Fibroblast of the aortic adventitia (primary cell): ENCODE measurements at places on chromosomes 2 and 18.

- no peak for DNase-seq
Measured at GRCh38 chr2:224133387-224133786, 94.3 kb upstream of the SERPINE2 start.

DNA sequence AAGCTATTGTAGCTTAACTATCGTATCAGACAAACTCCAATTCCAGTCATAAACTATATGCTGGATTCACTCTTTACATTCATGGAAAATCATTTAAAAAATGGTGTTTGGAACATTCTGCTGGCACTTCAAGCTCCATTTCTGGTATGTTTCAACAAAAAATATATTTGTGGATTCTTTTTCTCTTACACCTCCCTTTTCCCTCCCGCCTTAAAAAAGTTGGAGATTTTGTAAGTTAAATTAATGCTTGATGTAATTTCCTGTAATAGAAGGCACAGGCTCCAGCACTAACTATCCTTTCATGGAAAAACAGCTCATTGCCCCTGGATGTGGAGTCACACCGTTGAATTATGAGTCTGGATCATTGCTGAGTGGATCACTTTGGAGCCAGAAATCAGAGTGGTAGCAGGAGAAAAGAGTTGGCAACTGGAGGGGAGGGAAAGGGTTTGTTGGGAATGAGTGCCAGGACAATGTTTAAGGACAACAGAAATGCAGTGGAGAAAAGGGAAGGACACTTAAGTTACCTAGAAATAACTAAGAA lies 102.8 kb downstream of the ICOS start:
- no peak for DNase-seq

- DNase-seq: peak; percentile 50
Measured at GRCh38 chr2:33496150-33496549, 19.7 kb downstream of the RASGRP3 start.

DNA sequence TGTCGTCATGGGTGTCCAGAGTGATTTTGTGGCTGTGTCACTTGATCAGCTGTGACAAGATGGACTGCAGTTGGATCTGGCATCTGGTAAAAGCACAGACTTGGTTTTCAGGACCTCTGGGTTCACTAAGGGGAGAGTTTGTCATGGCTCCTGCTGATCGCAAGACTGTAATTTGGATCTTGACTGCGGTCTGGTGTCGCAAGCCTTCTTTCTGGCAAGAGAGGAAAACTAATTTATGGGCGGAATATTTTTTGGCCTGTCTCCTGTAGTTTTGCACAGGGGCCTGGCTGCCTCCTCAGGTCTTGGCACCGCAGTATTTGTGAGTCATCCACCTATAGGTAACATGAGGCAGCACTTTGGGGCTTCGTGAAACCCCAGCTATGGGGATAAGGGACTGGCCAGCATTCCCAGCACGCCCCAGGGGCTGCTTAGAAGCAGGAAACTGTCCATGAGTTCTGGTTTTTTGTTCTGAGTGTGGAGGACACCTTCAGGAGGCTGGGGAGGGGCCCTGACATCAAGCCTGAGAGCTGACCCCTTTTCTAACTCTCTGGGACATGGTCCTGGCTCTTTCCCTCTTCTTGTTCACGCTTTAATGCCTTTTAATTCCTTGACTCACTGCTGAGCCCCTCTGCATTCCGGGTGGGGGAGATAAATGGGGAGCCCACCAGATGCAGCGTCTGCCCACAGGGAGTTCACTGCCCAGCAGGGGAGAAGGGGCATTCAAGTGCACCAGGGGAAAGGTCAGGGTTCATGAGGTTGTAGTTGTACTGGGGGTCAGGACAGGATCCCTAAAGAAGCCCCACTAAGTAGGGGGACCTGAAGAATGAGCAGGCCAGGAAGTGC lies 12.2 kb downstream of the SH3BP4 start:
- DNase-seq: peak; percentile 92

GRCh38 chr2:3238951-3239841 lies 138.4 kb downstream of the EIPR1 start:
- DNase-seq: no peak

- DNase-seq: no peak
Measured at GRCh38 chr2:147449323-147449991, 395.4 kb upstream of the ACVR2A start.

GRCh38 chr2:28404086-28404485 lies 11.4 kb downstream of the FOSL2 start:
- no peak for DNase-seq

DNA sequence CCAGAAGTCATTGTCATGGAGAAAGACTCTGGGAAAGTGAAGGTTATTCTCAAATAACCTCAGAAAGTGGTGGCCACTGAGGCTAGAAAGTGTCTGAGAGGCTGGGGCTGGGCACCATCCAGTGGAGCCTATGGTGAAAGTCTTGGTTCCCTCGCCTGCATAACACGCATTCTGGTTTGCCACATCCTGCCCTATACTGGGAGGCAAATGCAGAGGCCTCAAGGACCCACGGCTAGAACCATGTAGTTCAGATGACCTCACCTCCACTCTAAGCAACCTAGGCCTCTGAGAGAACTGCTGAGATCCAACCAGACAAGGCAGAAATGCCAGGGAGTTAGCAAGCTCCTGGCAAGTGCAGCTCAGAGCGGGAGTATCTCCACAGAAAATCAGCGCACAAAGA lies 5.1 kb downstream of the ITGB6 start:
- no peak for DNase-seq

DNA sequence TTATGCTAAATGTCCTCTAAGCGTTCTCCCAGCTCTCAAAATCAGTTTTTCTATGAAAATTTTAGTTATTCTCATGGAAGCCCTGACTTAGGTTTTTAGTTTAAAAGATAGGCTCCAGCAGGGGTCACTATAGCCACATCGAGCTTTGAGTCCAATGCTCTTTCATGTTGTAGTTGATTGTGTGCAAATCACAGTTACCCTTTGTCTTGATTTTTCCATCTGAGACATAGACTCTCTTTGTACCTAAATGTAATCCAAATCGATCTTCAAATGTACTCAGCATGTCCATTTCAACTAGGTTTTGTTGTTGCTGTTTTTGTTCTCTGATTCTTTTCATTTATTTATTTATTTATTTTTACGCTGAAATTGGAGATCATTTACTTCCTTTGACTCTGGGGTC lies 26.4 kb upstream of the MSTN start:
- DNase-seq: peak; percentile 87

DNA sequence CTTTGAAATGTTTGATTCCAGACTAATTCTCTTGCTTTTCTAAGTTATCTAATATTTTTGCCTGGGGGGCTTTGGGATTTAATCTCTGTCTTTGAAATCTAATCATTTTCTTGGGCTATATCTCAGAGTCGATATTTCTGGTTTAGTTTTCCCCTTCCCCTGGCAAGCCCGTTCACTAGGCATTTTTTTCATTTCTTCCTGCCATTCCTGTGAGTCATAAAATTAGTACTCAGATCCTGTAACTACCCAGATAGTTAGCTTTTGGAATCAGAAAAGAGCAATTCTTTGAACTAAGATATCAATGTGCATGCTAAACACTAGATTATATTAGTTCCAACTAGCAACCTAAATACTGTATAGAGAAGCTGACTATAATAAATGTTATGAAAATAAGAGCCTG lies 29.4 kb upstream of the RNF149 start:
- peak; percentile 32 for DNase-seq

GRCh38 chr2:68809324-68810240 lies 61.6 kb downstream of the BMP10 start:
- DNase-seq: no peak

GRCh38 chr2:176653479-176654443 lies 384.5 kb downstream of the MTX2 start:
- peak; percentile 62 for DNase-seq

DNA sequence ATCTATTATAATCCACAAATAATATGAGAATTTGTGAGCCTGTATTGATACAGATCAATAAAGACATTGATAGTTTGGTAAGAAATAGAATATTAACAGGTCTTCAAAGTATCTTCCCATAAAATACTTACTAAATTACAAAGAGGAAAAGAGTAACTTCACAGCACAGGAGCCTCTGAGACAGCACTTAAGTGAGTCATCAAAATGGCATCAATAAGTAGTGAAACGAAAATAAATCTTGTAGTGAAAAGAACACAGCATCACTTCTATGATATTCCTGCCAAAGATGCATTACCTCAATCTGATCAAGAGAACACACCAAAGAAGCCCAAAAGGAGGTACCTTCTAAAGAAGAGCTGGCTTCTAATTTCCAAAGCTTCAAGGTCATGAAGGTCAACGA lies 116.4 kb downstream of the CBLN2 start:
- DNase-seq: no peak

GRCh38 chr2:96663829-96664228 lies 21.3 kb downstream of the FER1L5 start:
- no peak for DNase-seq
